Parietal lobe (tissue), 2 donors: ENCODE measurements at places on chromosomes 13 and 19. TPM values are rescaled to one million over a fixed set of nuclear protein-coding genes. Genes with fewer than 3 reads are reported as not detected.

Gene SBK2
- total RNA-seq = not detected

Gene LILRB5
- not detected for total RNA-seq

Gene ZNF677
- total RNA-seq = 45.7 TPM

Gene ANKRD24
- total RNA-seq = 14.7 TPM

Gene PRODH2
- not detected for total RNA-seq

Gene SULT2A1
- total RNA-seq = not detected
